Activated naive CD8-positive, alpha-beta T cell treated with anti-CD3 and anti-CD28 coated beads, Interleukin-2, amount 50 U/mL, for 24 hours (primary cell): ENCODE measurements at places on chromosomes 16 and 17.

DNA sequence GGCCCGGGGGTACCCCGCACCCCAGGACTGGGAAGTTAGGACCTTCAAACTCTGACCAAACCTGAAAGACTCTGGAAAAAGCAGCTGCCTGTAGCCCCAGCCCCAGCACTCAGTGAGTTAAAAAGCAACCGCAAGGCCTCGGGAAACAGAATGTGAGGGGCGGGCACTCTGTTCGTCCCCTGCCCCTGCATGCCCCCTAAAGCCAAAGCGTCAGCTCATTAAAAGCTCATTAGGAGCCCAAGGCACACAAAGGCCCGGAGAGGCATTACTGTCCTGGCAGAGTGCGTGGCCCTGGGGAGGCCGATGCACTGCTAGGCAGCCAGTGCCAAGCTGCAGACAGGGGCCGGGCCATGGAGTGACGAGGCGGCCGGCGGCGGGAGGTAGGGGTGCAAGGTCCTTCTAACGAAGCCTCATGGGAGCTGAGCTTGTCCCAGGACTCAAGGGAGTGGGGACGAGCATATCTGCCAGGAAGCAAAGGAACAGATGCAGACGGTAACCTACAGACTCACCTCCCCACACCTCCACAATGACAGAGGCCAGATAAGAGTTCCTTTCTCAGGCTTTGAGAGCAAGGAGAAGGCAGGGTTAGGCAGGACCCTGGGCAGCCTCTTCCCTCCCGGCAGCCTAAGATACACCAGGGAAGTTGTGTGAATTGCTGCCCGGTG, 116.8 kb downstream of the ENGASE start:
- DNase-seq, result no peak

GRCh38 chr16:89320782-89321501, 103.4 kb downstream of the ZNF778 start:
- no peak for DNase-seq

GRCh38 chr17:5282642-5283217, 646 bp downstream of the RABEP1 start:
- peak; percentile 49 for DNase-seq

- DNase-seq, result no peak
Observed at GRCh38 chr16:58290861-58291260, 4.0 kb downstream of the PRSS54 start.

DNA sequence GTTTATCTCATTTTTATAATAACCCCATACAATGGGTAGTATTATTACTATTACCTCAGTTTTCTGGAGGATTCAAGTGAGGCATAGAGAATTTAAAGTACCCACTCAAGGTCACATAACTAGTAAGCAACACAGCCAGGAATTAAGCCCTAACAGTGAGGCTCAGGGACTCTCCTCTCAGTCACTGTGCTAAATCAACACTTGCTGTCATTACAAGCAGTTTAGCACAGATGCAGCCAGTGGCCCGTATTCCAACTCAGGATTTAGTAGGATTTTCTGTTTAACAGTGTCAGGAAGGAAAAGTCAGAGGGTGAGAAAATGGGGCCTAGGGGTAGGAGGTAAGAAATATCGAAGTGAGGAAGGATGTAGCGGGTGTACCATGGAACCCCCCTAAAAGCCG, 536.9 kb downstream of the TMEM114 start:
- no peak for DNase-seq

DNA sequence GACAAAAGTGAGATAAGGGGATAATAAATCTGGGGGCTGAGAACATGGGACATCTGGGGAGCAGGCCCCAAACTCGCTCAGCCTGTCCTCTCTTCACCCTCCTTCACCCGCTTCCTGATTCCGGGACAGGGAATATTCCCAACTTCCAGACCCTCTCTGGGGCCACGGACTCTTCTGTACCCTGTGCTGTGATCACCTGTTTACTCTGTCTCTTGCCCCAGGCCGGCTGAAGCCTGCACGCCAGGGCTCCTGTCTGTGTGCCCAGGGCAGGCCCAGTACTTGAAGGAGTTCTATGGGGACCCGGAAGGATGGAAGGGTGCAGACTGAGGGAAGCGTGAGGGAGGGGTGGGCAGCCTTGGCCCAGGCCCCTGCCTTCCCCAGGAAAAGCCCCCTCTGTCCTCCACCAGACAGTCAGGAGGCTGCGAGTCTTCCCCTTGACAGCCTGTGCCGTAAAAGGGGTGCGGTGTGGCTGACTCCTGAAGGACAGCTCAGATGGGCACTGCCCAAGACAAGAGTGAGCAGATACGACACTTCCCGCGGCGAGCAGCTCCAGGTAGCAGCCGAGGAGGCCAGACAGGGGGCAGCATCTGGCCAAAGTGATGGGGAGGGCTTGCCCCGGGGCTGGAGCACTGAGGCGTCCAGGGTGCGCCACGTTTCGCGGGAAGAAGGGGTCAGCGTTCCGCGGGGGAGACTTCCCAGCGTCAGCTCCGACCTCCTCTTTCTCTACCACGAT, 1.0 kb upstream of the CCNF start:
- peak; percentile 37 for DNase-seq

DNA sequence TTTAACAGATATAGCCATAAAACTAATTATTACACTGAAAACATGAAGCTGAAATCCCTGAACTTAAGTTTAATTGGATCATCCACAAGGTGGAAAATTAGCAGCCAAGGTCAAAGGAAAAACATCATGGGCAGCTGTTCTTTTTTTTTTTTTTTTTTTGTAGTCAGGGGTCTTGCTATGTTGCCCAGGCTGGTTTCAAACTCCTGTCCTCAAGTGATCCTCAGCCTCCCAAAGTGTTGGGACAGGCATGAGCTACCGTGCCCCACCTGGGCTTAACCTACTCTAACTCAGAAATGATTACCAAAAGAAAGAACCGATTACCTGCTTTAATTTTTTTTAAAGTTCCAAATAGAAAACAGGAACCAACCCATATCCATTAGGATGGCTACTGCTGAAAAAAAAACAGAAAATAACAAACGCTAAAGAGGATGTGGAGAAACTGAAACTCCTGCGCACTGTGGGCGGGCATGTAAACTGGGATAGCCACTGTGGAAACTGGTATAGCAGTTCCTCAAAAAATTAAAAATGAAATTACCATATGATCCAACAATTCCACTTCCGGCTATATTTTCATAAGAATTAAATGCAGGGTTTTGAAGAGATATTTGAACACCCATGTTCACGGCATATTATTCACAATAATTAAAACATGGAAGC, 8.6 kb downstream of the CMC2 start:
- no peak for DNase-seq

DNA sequence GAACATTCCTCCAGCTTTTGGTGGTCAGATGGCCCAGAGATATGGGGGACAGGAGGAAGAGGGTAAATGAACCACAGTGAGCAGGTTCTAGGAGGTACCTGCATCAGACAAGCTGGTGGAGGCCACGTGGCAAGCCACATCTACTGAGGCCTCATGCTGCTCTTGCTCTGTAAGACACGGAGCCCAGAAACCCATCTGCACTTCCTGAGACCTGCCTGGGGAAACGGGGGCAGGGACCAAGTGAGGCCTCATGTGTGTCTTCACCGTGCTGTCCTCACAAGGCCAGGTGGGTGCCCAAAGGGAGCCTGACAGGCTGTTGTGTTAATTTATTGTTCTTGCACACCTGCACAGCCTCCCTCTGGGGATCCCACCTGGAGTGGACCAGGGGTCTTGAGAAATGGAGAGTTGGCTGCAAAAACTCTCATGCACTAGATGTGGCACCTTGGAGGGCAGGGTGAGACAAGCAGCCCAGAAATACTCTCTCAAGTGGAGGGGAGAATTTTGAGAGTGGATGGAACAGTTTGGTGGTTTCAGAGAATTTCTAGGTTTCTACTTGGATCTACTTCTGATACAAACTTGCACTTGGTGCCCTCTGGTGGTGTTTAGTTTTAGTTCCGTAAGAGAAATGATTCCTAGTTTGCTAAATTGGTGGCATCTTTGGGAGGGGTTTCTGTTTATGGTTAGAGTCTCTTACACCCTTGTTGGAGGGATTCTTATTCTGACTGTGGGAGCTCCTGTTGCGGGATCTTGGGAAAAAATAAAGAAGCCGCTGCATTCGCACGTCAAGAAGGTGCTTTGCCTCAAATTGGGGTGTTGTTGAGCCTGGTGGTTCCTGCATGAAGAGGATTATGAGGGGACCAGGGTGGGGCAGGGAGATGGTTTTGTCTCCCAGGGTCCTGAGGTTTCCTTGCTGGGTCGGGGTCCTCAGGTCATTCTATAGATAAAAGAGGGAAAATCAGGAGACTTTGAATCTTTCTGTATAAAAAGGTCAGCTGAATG, 47.5 kb downstream of the SLC6A2 start:
- no peak for DNase-seq

DNA sequence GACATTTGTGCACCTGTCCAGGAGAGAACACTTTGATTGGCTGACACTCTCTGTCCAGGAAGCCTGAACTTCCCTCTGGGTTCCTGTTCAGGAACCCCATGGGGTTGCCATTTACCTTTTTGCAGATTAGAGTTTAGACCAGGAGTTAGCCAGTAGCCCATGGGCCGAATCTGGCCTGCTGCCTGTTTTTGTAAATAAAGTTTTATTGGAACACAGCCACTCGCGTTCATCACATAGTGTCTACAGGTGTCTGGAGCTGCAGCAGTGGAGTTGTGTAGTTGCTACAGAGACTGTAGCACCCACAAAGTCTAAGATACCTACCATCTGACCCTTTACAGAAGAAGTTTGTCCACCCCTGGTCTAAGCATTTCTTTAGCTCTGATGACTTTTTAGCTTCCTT, 70.9 kb downstream of the ABCC1 start:
- no peak for DNase-seq

GRCh38 chr16:23406546-23407240, 46.3 kb downstream of the COG7 start:
- DNase-seq, result no peak

- no peak for DNase-seq
Observed at GRCh38 chr16:50808929-50809538, 67.1 kb downstream of the CYLD start.

GRCh38 chr17:62100055-62100454, 35.0 kb upstream of the MED13 start:
- no peak for DNase-seq

- no peak for DNase-seq
Observed at GRCh38 chr17:58536542-58536941, 22.1 kb upstream of the MTMR4 start.

GRCh38 chr16:70675851-70676513, 9.9 kb downstream of the MTSS2 start:
- DNase-seq, result no peak

- peak; percentile 46 for DNase-seq
Observed at GRCh38 chr16:77273-77806, 685 bp upstream of the MPG start.

GRCh38 chr16:72286936-72287620, 115.1 kb upstream of the PMFBP1 start:
- DNase-seq, result no peak

GRCh38 chr17:65398040-65398787, 163.2 kb downstream of the AXIN2 start:
- no peak for DNase-seq

DNA sequence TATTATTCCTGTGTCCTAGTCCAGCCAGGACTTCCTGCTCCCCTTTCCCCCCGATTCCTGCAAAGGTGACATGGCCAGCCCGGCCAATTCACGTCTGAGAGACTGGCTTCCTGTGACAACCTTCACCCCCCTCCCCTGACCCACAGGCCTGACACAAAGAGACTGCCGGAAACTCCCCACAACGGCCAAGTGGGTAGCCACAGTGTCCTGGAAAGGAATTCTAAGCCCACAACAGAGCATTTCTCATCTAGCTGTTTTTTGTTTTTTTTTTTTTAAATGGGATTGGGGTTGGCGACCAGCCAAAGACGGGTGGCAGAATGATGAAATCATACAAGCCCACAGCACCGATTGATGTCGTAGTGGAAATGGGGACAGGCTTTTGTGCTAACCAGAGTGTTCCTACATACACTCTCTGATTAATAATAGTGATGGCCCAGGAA, 2.8 kb upstream of the XAF1 start:
- DNase-seq, result peak; percentile 22

DNA sequence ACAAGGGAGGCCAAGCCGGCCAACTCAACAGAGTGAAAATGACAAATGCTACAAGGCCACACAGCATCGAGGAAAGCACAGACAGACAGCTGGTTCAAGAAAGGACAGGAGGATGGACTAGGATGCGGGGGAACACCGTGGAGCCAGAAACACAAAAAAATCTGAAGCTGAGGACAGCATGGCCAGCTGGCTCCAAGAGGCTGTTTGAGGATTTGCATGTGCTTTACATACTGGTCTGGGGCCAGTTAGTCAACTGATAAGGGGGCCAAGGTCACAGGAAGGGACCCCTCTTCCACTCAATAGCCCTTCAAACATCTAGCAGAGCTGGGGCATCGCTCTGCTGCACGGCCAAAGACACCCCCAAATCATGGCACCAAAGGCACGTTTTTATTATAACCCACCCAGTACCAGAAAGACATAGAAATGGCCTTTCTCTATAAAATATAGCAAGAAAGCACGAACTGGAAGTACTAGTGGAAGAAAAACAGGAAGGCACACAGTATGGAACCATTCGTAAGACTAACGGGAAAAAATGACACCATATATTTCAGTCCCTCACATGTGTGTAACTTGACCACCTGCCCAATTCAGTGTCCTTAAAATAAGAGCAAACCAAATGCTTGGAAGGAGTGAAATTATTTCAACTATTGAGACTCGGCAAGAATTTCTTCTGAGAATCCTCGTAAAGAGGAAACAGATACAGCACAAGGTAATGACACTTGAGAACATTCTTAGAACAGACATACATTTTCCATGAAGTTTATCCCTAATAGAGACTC, 7.8 kb upstream of the SRL start:
- DNase-seq, result no peak

GRCh38 chr17:37608351-37609169, 658 bp downstream of the SYNRG start:
- DNase-seq, result peak; percentile 33

- no peak for DNase-seq
Observed at GRCh38 chr16:88719267-88719932, 13.1 kb downstream of the CTU2 start.

DNA sequence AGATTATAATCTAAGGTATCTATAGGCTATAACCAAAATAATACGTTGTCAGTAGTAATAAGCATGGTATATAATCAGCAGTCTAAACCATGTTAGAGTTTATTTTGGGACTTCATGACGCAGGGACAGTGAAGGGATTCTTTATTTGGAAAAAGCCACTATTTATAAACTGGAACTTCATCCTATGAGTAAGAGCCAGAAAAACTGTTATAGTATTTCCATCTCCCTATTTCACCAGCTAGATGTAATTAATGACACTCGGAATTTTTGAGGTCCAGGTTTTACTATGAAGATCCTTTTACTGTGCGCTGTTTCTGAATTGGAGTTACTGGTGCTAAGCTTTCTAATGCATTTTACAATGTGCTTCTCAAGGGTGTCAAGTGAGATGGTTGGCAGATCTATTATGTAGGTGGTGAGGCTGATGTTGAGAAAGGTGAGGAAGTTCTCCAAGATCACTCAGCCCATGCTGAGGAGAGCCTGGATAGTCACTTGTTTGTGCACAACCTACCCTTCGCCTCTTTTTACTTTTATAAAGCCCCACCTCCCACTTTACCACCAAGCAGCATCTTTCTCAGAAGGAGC, 149.3 kb downstream of the MSI2 start:
- DNase-seq, result no peak

GRCh38 chr17:81702934-81703746, at the start of gene MRPL12:
MRPL12 (plus strand) TSS chr17:81703367; CDS start chr17:81703502, 135 bp downstream.
- peak; percentile 93 for DNase-seq

- no peak for DNase-seq
Observed at GRCh38 chr17:59093702-59094231, 12.9 kb downstream of the TRIM37 start.
